ENCODE measurements at places on chromosomes 3 and 15. TPM values are rescaled to one million over a fixed set of nuclear protein-coding genes. Genes with fewer than 3 reads are reported as not detected.

Gene ECE2
- total RNA-seq, result 0.81 TPM

Gene SKOR1
- total RNA-seq, result 0.60 TPM

Gene TF
- 2.1 TPM for total RNA-seq

Gene SYNPR
- not detected for total RNA-seq

Gene KBTBD13
- 0.18 TPM for total RNA-seq

Gene NOX5
- total RNA-seq, result 0.89 TPM

Gene PLA2G4E
- 0.34 TPM for total RNA-seq

Gene NR1I2
- 1.2 TPM for total RNA-seq

Gene GMPS
- total RNA-seq, result 49.4 TPM

Gene CCR8
- not detected for total RNA-seq

Gene SATB1
- total RNA-seq, result 59.7 TPM

Gene CHSY1
- 47.0 TPM for total RNA-seq

Gene TERC
- 1.4 TPM for total RNA-seq

Gene SLC28A2
- total RNA-seq, result not detected

Gene SEMA6D
- 8.8 TPM for total RNA-seq

Gene RHOA
- 379 TPM for total RNA-seq

DNA sequence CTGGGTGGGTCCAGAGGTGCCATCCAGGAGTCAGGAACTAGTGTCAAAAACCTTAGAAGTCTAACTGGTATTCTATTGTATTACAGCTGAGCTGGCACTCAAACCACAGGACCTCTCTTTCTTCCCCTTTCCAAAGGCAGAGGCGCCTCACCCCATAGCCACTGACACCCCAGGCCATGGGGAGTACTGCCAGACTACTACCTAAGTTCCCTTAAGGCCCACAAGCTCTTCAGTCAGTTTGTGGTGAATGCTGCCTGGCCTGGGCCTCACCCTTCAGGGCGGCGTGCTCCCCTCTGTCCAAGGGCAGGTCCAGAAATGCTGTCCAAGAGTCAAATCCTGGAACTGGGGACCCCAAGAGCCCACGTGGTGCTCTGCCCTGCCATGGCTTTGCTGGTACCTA is 43.0 kb upstream of the FGF7 start:
- no peak for DNase-seq

- peak; percentile 50 for DNase-seq
Measured at GRCh38 chr3:32569540-32570420, 878 bp downstream of the DYNC1LI1 start.

GRCh38 chr3:124941771-124942170 is 7.2 kb upstream of the MUC13 start:
- DNase-seq, result no peak

GRCh38 chr15:45799508-45799907 is 164.7 kb downstream of the SQOR start:
- no peak for DNase-seq

- no peak for DNase-seq
Measured at GRCh38 chr3:111747490-111747889, 111.6 kb upstream of the PHLDB2 start.

DNA sequence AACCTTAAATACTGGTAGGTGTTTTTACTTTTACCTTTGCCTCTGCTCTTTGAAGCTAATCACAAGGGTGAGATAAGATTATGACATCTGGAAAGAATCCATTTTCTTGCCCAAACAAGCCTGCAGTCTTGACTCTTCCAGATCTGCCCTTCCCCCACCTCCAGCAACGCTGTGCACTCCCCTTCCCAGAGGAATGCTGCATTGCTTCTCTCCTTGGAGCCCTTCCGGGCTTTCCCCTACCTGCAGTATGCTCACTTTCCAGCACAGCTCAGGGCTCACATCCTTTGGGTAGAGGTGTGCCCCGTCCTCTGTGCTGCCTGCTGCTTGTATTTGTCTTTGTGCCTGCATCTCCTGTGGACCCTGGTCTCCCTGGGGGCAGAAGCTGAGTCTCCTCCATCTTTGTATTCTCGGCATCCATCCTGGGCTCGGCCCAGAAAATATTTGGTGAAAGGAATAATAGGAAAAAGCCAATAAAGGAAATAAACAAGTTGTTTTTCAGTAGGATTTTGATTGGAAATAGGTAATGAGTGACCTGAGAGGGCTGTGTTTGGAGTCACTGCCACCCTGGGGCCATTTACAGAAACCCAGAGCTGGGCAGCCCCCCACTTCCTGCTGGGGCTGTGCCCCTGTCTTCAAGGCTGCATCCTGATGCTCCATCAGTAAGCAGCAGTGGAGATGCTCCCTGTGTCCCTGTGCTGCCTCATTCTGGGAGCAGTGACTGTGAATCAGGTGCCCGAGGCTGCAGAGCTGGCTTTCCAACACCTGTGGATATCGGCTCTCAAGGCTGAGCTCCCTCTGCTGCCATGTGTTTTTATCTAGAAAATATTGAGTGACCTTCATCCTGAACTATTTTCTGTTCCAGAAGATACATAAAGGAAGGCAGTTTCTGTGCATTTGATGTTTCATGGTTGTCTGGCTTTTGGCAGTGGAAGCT is 117.5 kb downstream of the EEFSEC start:
- DNase-seq, result no peak

- DNase-seq, result no peak
Measured at GRCh38 chr3:112651516-112651915, 10.6 kb upstream of the CCDC80 start.

DNA sequence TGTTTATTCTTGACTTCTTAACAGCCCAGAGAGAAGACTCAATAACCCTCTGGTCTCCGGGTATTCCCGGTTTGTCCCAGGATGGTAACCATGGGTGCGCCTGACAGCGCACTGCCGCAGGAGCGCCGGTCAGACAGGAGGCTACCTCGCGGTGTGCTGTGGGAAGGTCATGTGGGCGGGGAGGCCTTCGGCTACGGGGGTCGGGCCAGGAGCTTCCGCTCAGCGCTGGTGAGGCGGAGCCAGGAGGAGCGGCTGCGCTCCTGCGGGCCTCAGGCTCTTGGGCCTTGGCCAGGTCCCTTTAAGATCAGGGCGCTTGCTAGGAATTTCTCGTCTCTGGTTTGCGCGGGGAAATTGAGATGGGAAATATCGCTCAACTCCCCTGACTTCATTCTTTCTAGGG is 182.3 kb upstream of the NDN start:
- DNase-seq, result no peak

DNA sequence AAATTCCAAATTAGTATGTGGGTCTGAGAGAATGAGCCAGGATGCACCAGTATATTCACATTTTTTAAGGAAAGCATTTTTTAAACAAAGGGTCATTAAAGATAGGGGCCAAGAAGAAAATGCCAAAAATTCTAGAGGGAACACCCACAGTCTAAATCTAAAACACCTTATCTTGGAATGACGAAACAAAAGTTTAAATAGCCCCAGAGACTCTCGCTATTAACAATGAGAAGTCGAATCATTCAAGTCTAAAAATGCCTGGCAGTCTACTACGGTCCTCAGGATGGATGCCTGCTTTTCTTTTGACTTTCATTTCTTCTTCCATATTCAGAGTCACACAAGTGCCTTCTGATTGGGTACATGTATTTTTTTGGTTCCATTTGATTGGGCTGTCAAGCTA is 66.3 kb downstream of the SSUH2 start:
- no peak for DNase-seq

- DNase-seq, result peak; percentile 44
Measured at GRCh38 chr15:63277893-63278456, 570 bp downstream of the APH1B start.

- DNase-seq, result no peak
Measured at GRCh38 chr3:134103470-134103869, 73.7 kb upstream of the SLCO2A1 start.

- DNase-seq, result no peak
Measured at GRCh38 chr15:29571792-29572431, 250.4 kb downstream of the TJP1 start.

GRCh38 chr15:64267331-64267973 is 88.5 kb downstream of the CSNK1G1 start:
- DNase-seq, result no peak

GRCh38 chr15:100937171-100937570 is 18.0 kb downstream of the LRRK1 start:
- no peak for DNase-seq

DNA sequence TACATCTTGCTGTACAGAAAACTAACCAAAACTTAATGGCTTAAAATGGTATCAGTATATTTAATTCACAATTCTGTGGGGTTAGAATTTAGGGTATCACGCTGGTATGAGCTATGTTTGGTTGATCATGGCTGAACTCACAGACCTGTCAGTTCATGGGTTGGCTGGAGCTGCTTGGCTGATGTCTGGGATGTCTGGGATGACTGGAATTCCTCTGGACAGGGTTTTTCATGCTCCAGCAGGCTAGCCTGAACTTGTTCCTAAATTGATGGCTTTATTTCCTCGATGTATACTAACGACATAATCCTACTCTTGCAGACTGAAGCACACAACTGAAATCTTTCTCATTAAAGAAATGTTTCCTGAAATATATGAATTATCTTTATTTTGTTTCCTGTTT is 338.9 kb upstream of the GBE1 start:
- no peak for DNase-seq

DNA sequence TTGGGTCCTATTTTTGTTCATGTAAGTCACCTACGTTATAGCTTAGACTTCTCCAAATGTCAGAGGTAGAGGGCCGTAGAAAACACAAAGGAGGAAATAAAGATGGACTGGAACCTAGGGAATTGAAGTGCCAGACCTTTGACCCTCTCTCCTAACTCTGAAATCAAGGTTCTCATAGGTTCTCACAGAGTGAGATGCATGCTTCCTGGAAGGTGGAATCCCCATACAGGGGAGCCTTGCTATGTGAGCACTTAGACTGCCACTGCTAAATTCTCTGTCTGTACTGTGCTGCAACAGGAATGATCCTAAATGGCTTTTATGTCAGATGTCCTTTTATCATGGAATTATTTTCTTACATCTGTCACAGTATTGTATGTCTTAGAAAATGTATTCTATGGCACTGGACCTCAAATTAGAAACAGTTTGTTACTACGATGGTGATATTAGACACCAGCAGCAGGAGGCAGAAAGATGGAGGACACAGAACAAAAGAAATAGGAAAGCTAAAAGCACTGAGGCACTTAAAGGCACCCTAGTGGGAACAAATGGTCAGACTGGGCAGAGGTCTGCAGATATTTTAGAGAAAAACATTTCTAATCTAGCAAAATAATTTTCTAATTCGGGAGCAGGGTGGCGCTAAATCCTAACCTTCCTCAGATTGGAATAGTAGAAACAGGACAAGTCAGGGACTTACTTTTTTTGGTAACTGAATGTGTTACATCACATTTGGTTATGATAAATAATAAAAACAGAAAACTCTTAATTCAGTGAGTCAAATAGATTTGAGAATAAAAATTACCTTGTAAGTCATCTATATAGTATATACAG is 60.2 kb upstream of the CDAN1 start:
- DNase-seq, result no peak

DNA sequence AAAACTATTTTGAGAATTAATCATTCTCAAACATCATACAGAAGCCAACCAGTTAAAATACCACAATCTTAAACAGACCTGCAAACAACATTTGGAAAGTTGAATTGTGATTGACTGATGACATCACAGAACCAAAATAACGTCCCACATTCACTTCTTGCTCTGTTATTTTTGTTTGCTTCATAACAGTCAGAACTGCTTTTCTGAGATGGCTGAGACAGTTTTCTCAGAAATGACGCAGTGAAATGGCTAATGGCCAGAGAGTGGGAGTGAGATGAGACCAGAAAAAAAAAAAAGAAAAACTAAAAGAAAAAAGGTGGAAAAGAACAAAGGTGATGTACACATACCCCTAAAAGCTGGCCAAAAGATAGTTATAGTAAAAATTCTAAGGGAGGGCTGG is 1061.2 kb downstream of the FHIT start:
- DNase-seq, result no peak

- DNase-seq, result no peak
Measured at GRCh38 chr3:149174901-149175300, 45.5 kb downstream of the HPS3 start.

DNA sequence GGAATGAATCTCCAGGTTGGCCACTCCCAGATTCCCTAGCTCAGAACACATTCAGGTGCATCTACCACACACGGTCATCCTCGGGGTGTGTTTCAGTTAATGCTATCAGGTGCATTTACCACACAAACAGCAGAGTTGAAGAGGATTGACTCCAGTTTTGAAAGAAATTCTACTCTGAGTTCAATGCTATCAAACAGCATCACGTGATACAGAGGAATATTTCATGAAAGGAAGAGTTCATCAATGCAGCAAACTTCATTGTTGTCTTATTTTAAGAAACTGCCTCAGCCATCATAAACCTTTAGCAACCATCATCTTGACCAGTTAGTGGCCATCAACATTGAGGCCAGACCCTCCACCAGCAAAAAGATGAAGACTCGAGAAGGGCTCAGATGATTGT is 22.6 kb upstream of the LRRN1 start:
- no peak for DNase-seq

DNA sequence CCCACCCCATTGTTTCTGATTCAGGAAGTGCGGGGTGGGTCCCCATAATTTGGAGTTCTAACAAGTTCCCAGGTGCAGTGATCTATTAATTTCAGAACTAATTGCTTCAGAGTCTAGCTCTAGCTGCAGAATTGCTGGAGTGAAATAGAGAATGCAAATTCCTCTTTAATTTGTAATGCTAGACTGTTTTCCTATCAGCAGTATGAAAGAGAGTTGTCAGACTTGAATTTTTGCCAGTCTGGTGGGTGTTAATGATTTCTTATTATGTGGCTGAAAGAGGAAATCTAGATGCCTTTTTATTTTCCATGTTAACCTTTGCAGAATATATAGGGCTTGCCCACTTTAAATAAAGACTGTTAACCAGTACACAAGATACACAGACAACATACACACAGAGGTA is 23.7 kb downstream of the APH1B start:
- DNase-seq, result no peak

DNA sequence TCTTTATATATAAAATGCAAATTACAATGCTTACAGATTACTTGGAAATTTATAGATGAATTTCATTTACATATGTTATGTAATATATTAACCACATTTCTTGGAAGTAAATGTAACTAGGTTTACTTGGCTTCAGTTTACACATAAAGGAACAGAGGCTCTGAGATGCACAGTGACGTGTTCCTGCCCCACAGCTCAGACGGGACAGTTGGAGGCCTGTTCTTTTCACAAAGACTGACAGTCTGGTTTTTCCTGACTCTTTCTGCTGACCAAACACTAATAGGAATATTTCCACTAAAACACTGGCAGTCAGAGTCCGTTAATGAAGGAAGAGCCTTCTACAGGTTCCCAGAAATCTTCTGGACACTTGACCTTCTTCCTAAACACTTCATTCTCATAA is 336.1 kb downstream of the MFSD1 start:
- DNase-seq, result no peak

- DNase-seq, result no peak
Measured at GRCh38 chr15:56653107-56653506, 80.2 kb downstream of the ZNF280D start.

- DNase-seq, result peak; percentile 59
Measured at GRCh38 chr3:45211466-45212094, 14.5 kb downstream of the TMEM158 start.

- no peak for DNase-seq
Measured at GRCh38 chr3:194314388-194315068, 36.6 kb downstream of the CPN2 start.
